ENCODE measurements at places on chromosomes 2 and 18.

DNA sequence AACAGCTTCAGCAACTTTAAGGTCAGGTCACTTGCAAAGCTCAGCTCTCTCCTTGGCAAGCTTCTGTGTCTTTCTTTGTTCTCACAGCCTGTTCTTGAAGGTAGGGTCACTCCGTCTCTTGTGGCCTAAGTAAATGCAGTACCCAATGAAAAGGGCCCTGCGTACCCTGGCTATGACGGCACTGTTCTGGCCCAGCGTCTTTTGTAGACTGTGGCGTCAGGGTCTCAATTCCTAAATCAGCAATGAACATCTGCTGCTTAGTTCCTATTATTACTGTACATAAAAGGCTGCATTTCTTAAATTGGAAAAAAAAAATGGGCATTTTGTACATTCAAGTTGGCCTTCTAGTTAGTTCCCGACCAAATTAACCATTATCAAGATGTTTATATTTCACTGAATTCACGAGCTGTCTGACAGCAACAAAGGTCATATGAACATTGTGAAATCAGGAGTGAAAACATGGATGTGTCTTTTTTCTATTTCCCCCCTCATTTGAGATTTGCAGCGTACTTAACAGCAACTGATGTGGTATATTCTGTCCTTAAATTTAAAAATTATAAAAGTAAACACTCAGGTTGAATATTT is 17.0 kb upstream of the MTCL1 start:
- no peak for DNase-seq

DNA sequence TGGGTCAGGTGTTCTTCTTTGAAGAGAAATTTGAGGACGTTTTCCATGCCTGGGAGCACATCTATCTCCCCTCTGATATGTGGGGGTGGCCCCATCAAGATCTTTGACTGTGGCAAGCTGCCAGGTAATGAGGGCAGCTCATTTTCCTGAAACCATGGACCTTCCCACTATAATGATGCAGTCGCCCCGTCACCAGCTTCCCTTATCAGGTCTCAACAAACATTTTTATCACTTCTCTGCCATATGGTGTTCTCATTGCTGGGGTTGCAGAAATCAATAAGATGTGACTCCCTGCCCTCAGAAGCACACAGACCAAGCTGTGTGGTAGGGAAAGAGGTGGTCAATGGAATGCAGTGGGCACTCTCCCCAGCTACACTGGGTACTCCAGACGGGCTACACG is 48.4 kb upstream of the B3GNT7 start:
- DNase-seq = no peak

DNA sequence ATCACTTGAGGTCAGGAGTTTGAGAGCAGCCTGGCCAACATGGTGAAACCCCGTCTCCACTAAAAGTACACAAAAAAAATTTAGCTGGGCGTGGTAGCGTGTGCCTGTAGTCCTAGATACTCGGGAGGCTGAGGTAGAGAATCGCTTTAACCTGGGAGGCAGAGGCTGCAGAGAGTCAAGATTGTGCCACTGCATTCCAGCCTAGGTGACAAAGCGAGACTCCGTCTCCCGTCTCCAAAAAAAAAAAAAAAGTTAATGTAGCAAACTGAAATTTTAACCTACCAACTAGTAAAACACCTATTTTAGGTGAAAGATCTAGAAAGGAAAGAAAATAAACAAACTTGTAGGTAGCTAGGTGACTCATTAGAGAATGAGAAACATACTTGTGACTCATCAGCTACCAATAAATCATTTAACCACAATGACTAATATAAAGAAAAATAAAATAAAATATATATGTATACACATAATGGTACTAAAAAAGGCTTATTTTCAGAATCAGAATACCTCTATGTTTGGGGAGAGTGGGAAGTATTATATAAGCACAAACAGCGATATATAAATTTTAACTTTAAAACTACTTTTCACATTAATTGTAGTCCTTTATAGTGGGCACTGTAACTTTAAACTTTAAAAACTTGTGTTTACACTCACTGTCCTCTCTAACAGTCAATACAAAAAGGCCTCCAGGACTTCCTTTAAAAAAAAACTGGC is 36.6 kb downstream of the DARS1 start:
- no peak for DNase-seq

- DNase-seq = no peak
Measured at GRCh38 chr2:46163098-46163430, 134.1 kb upstream of the EPAS1 start.

DNA sequence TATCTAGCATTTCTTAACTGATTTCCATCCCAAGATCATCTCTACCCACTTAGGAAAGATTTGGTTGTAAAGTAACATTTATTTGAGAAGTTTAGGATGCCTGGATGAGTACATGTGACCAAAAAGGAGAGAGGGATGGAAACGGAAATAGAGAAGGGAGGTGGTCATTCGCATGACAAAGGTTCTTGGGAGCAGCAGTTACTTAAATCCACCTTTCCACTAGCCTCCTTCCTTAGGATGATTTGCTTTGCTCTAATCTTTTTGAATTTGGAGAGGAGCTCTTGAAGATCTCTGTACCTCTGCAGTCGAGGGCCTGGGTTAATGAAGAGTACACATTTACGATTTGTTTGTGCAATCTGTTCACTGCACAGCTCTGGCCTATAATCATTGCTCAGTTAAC is 623.5 kb downstream of the EPHA4 start:
- no peak for DNase-seq

GRCh38 chr18:7657937-7658336 is 90.8 kb downstream of the PTPRM start:
- no peak for DNase-seq

GRCh38 chr2:11753452-11753885 is 7.0 kb downstream of the LPIN1 start:
- no peak for DNase-seq
